Stomach (tissue), 19 donors: ENCODE measurements at places on chromosomes 16 and 17. TPM values are rescaled to one million over a fixed set of nuclear protein-coding genes. Genes with fewer than 3 reads are reported as not detected.

The FBXW10B gene
- total RNA-seq = 11.2 TPM

The MRPL28 gene
- 9.9 TPM for total RNA-seq

The SLC43A2 gene
- 15.8 TPM for total RNA-seq

The EFCAB13 gene
- total RNA-seq = 11.2 TPM

The GSDMA gene
- not detected for total RNA-seq

The SPATA32 gene
- total RNA-seq = not detected

The GCGR gene
- not detected for total RNA-seq
